Daoy (cell line): ENCODE measurements at places on chromosomes 16 and 17. TPM values are rescaled to one million over a fixed set of nuclear protein-coding genes. Genes with fewer than 3 reads are reported as not detected.

- DNase-seq: no peak
These were observed 16.5 kb downstream of the TENT4B start for GRCh38 chr16:50169555-50170096.

DNA sequence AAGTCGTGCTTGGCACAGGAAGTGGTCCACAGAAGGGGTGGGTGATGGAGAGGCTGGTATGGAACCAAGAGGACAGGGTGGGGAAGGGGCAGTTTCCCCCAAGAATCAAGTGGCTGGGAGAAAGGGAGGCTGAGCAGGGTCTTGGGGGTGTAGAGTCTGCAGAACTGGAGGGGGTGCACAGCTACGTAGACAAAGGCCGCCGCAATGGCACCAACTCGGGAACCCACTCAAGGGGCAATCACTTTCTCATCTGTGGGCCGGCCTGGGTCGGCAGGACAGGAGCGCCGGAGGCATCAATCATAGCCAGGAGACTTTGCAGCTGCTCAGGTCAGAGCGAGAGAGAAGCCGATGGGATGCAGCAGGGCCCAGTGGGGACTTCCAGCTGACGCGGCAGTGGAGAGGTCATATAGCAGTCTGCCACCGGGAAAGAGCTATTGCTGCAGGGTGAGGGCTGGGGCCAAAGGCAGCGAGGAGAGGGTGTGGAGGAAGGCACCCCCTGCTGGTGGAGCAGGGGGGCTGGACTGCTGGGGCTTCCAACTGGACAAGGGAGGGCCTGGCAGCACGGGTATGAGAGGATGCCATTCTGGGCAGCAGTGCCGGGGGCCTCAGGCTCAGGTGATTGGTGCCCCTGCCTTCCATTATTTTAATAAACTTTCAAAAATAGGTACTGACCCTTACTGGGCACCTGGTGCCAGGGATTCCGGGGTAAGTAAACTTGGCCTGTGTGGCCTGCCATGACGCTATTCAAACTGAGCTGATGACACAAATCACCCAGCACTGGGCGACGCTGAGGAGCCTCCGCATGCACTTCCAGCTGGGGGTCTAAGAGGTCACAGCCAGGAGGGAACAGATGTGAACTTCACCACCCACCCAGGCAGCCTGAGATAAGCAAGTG is 52.5 kb upstream of the MTSS2 start:
- DNase-seq: peak; percentile 43

DNA sequence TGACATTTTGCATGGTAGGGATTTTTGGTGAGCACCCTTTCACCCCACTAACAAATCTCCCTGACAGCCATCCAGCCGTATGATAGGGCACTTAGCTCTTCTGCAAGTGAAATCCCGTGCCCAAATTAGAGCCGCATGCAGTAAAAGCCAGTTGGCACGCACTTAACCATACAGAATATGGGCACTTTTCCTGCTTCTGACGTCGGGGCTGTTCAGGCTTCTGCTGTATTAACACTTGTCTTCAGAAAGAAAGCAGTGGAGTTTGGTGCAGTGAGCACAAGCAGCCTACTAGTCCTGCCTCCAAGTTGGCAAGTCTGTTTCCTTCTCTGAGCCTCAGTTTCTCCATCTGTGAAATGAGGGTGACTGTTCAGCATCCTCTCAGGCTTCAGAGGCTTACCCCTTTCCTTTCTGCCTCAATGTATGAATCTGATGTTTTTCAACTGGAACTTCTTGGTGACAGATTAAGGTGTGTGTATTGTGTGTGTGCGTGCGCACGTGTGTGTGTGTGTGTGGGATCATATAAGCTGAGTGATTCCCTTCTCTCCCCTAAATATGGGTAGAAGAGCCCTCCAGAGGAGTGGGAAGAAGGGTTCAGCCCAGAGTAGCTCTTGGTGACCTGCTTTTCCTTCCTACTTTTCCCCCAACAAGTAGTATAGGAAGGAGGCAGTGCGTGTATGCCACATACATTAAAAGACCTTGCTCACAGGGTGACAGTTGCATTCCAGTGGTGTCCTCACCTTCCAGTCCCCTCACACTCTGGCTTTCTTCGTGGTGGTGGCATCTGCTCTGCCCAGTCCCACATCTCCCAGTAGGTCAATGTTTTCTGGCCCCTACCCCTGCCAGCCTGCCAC is 19.0 kb downstream of the IGF2BP1 start:
- peak; percentile 18 for DNase-seq

Gene CTRB1
- not detected in 2 replicates for total RNA-seq

Gene PPP1R1B
- not detected in 2 replicates for total RNA-seq

Gene KCNJ18
- not detected in 2 replicates for total RNA-seq

Gene ANKRD40CL
- not detected in 2 replicates for total RNA-seq

Gene ACAP1
- total RNA-seq: 2.7 TPM in 1 of 2 replicates, not detected in the other

Gene CXCL16
- total RNA-seq: 3.0 and 3.8 TPM in 2 replicates

Gene GUCY2D
- under 0.01 TPM in 1 of 2 replicates, not detected in the other for total RNA-seq

GRCh38 chr17:8412089-8412488 is 14.5 kb upstream of the RNF222 start:
- no peak for DNase-seq

DNA sequence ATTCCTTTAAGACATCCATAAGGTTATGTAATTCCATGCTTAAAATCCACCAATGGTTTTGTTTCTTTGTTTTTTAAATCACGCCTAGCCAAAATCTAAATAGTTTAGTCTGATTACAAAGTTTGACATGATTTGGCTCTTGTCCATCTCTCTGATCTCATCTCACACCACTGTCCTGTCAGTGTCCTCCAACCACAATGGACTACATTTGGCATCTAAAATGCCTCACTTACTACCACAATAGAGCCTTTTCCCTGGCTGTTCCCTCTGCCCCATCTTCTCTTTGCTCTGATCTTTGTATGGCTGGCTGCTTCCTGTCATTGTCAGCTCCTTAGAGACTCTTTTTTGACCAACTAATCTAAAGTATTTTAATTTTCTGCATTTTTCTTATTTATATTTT is 157.2 kb downstream of the MYO1D start:
- DNase-seq: no peak

- no peak for DNase-seq
These were observed 14.0 kb downstream of the SUPT6H start for GRCh38 chr17:28675980-28676379.

Gene APOBR
- total RNA-seq: 0.06 TPM in 1 of 2 replicates, not detected in the other

GRCh38 chr16:88940862-88941817 is 35.9 kb downstream of the CBFA2T3 start:
- DNase-seq: no peak

Gene MARVELD3
- 0.11 and 0.18 TPM in 2 replicates for total RNA-seq

DNA sequence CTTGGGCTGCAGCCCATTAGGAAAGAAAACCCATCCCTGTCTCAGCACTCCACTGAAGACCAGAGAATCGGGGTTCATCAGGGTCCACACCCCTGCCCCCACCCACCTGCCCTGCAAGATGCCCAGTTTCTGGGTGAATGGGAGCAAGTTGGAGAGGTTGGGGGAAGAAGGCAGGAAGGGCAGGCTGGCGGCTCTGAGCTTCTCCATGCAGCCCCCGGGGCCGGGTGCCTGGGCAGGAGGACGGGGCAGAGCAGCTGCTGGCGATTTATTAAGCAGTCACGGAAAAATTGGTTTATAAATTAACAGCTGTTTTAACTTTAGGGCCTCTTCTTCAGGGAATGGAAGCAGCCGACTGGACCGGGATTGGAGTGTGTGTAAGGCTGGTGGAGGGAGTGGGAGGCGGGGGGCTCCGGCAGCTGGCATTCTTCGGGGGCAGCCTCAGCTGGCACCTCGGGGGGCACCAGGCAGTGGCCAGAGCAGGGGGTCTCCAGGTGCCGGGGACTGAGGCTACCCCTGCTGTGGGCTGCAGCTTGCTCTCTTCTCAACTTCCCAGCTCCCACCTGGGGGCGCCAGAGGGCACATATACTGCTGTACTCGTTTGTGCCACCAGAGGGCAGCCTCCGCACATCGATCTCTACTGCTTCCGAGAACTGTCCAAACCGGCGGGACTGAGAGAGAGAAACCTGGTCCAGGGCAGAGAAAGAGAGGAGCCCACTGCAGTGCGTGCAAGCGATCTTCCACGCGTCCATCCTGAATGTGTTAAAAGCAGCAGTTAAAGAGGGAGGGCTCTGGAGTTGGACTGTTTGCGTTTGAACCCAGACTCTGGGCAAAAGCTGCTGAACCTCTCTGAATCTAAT is 5.0 kb upstream of the PPP1R1B start:
- DNase-seq: peak; percentile 73

DNA sequence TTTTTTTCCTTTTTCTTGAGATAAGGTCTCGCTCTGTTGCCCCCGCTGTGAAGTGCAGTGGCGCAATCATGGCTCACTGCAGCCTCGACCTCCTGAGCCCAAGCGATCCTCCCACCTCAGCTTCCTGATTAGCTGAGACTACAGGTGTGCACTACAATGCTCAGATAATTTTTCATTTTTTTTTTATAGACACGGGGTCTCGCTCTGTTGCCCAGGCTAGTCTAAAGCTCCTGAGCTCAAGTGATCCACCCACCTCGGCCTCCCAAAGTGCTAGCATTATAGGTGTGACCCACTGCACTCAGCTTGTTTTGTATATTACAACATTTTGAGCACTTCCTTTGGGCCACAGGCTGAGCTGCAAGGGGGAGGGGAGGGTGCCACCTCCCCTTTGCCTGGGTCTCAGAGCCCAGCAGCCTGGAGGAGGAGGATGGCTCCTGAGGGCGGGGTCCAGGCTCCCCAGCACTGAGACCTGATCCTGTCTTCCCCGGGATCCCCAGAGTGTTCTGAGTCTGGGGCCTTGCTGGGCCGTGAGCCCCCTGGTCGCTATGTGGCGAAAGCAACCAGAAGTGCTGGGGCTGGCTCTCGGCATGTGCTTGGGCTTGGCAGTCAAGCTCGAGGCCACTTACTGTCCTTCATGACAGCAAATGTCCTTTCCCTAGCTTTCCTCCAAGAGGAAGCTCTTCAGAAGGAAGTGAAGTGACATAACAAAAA is 8.1 kb downstream of the DEF8 start:
- DNase-seq: no peak

GRCh38 chr16:29820271-29820701 is at the start of gene MVP:
TSS of gene MVP (plus strand) at chr16:29820462. CDS start at chr16:29830550, 10,088 bp downstream.
- peak; percentile 56 for DNase-seq

DNA sequence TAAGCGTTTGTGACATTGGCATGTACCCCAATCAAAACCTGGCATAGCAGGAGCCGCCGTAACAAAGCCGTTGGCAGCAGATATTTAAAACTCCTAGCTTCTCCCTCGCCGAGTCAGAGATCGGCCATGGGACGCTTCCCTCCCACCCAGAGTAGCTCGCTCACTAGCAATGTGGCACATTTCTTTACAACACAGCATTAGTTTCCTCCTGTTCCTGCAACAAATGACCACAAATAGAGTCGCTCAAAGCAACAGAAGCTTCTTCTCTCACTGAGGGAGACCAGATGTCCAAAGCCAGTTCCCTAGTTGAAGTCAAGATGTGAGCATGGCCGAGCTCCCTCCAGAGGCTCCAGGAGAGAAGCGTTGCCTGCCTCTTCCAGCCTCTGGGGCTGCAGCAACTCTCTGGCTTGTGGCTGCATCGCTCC is 106.7 kb downstream of the RBFOX3 start:
- peak; percentile 34 for DNase-seq

- peak; percentile 96 for DNase-seq
These were observed 53.1 kb downstream of the MRM3 start for GRCh38 chr17:835263-835662.

GRCh38 chr16:67986949-67987348 is 6.7 kb upstream of the DPEP3 start:
- no peak for DNase-seq

Gene MPO
- total RNA-seq: not detected in 2 replicates

GRCh38 chr17:56629531-56630075 is 36.1 kb downstream of the NOG start:
- DNase-seq: peak; percentile 18

Gene SULT1A2
- total RNA-seq: not detected in 2 replicates

Gene UMOD
- total RNA-seq: not detected in 2 replicates

GRCh38 chr17:80546267-80546666 is 1.6 kb downstream of the RPTOR start:
- DNase-seq: no peak

Gene BCAR1
- 39.1 and 43.3 TPM in 2 replicates for total RNA-seq

GRCh38 chr17:1639549-1640180 is 5.9 kb downstream of the SCARF1 start:
- DNase-seq: no peak

DNA sequence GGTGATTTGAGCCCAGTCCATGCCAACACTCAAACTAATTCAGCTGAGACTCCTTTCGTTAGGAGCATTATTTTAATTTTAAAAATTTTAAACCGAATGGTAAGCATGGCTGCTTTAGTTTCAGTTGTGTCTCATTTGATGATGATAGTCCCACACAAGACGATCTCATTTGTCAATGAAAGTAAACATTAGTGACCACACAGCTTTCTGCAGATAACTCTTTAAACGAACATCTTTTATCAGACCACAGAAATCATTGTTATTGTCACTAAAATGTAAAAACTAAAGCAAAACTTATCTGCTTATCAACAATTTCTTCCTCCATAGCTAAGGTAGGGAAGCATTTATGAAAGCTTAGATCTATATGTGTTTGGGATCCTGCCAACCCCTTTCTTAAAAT is 382.2 kb downstream of the ZFHX3 start:
- DNase-seq: no peak

DNA sequence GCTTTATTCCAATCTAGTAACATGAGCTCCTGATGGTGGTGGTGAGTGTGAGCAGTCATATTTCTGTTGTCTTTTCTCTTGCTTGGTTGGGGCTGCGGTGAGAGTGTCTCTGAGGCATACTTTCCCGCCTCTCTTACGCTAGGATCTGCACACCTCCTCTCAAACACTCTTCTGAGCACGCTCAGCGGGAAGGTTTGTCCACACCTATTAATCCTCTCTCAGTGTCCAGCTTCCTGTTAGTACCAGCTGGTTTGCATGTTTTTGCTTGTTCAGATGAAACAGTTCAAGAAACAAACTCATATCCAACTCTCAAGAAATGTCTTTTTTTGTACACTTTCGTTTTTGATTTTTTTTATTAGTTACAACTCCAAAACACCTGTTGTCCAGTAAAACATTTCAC is 89.5 kb downstream of the CCDC182 start:
- DNase-seq: no peak

- no peak for DNase-seq
These were observed 3.1 kb upstream of the GSE1 start for GRCh38 chr16:85610059-85610445.

Gene CCDC102A
- total RNA-seq: 9.5 and 16.2 TPM in 2 replicates

- no peak for DNase-seq
These were observed 1.5 kb downstream of the PPM1E start for GRCh38 chr17:58757162-58757613.

DNA sequence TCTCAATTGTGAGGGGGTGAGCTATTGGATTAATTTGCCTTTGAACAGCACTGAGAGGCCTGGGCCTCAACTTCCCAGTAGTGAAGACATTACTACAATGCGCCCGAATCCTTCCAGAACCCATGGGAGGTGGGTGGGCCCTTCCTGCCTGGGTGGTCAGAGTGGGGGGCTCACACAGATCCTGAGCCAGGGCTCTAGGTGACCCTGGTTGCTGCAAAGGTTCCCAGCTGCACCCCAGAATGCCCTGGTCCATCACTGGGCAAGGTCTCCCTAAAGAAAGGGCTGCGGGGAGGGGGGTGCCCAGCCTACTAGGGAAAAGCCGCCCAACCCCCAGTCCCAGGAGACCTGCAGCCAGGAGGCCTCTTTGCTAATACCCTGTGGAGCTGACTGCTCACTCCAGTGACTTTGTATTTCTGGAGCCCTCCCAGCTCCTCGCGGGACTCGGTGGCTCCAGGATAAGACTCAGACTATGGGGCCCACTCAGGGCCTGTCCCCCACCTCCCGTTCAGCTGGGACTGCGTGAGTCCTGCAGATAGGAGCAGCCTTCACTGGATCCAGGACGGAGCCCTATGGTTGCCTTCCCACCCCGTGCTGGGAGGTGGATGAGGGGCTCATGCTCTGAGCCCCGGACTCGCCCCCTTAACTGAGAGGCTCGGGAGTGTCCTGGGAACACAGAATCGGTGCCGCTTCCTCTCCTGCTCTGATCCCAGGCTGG is 40.2 kb downstream of the SLC7A5 start:
- no peak for DNase-seq

Gene CDH1
- total RNA-seq: under 0.01 TPM in 1 of 2 replicates, not detected in the other

GRCh38 chr17:74369665-74370490 is 2.6 kb downstream of the GPR142 start:
- no peak for DNase-seq

Gene NPIPA5
- not detected in 2 replicates for total RNA-seq
